Left hindlimb (tissue), 1 donor: ENCODE measurements at places on chromosomes 11 and 22.

GRCh38 chr11:33775832-33776470 lies 1.6 kb upstream of the FBXO3 start:
- no peak for DNase-seq

- peak; percentile 27 for DNase-seq
These were observed 38.6 kb downstream of the IGF2 start for GRCh38 chr11:2100361-2101170.

- DNase-seq, result no peak
These were observed 112.5 kb upstream of the TP53AIP1 start for GRCh38 chr11:129055196-129055595.

DNA sequence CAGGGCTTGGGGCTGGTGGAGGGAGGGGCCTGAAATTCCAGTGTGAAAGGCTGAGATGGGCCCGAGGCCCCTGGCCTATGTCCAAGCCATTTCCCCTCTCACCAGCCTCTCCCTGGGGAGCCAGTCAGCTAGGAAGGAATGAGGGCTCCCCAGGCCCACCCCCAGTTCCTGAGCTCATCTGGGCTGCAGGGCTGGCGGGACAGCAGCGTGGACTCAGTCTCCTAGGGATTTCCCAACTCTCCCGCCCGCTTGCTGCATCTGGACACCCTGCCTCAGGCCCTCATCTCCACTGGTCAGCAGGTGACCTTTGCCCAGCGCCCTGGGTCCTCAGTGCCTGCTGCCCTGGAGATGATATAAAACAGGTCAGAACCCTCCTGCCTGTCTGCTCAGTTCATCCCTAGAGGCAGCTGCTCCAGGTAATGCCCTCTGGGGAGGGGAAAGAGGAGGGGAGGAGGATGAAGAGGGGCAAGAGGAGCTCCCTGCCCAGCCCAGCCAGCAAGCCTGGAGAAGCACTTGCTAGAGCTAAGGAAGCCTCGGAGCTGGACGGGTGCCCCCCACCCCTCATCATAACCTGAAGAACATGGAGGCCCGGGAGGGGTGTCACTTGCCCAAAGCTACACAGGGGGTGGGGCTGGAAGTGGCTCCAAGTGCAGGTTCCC lies at the start of gene APOC3:
APOC3 (plus strand) TSS at position 383 of the 659 bp plus-strand sequence. CDS start 676 bp downstream, outside the sequence.
- DNase-seq, result no peak

- DNase-seq, result no peak
These were observed 252.1 kb downstream of the SBF2 start for GRCh38 chr11:10041748-10042446.

GRCh38 chr11:117814766-117815261 lies 9.7 kb downstream of the FXYD2 start:
- DNase-seq, result peak; percentile 51

- DNase-seq, result peak; percentile 26
These were observed 2.8 kb downstream of the BRSK2 start for GRCh38 chr11:1392561-1392960.

GRCh38 chr11:28269586-28269985 lies 161.4 kb downstream of the METTL15 start:
- no peak for DNase-seq

GRCh38 chr11:28346209-28346608 lies 238.0 kb downstream of the METTL15 start:
- DNase-seq, result no peak

DNA sequence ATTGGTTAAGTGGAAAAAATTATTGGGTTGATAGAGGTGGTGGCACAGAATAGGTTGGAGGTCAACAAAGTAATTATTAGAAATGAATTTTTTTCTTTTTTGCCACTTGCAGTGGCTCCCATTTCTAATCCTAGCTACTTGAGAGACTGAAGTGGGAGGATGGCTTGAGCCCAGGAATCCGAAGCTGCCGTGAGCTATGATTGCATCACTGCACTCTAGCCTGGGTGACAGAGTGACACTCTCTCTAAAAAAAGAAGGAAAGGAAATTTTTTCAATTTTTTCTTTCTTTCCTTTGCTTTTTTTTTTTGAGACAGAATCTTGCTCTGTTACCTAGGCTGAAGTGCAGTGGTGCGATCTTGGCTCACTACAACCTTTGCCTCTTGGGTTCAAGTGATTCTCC lies 2.2 kb upstream of the BCO2 start:
- DNase-seq, result no peak

GRCh38 chr11:10322830-10323792 lies 18.2 kb downstream of the ADM start:
- DNase-seq, result peak; percentile 65

GRCh38 chr11:62010935-62011528 lies 43.6 kb upstream of the FTH1 start:
- DNase-seq, result no peak

DNA sequence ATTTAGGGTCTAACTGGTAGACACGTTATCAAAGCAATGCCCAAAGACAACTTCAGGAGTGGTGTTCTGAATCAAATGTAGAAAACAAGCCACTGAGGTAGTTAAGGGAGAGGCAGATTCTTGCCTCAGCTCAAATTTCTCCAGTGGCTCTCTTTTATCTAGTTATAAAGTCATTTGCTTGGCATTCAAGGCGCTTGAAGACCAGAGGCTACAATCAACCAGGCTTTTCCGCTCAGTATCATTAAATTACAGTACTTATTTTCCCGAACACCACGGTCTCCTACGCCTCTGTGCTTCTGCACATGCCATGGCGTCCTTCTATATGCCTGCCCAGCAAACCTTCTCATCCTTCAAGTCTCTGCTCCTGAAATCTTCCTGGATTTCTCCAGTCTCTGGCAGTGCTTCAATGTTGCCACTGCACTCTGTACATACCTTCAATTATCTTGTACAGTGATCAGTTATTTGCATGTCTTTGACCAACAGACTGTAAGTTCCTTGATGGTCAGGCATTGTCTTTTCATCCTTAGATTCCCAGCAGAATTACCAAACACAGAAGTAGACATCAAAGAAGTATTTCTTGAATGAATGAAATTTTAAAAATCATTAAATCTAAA lies 1.4 kb downstream of the POGLUT3 start:
- no peak for DNase-seq

GRCh38 chr11:64157631-64158394 lies 8.1 kb downstream of the MACROD1 start:
- DNase-seq, result no peak

DNA sequence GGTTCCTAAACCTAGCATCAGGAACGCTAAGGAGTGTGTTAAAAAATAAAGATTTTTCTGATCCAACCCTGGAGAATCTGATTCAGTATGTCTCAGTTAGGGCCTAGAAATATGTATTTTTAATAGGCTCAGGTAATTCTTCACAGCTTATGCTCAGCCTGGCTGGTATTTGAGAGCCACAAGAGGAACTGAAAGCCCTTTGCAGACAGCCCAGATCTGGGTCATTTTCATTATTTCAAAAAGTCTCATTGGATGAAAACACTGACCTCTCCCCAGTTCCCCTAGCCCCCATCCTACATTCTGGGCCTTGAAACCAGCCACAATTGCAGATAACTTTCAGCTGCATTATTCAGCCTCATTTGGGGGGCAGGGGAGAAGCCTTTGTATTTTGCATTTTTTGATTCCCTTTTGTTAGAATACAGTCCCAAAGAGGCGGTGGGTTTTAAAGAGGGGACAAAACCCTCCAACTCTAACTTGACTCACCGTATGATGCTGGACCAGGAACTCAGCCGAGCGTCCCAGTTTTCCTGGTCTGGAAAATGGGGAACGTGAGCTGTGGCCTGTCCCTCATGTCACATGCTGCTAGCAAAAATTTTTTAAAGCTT lies 66.0 kb upstream of the LARGE1 start:
- no peak for DNase-seq

- DNase-seq, result no peak
These were observed 41.9 kb downstream of the BCR start for GRCh38 chr22:23222033-23222792.

DNA sequence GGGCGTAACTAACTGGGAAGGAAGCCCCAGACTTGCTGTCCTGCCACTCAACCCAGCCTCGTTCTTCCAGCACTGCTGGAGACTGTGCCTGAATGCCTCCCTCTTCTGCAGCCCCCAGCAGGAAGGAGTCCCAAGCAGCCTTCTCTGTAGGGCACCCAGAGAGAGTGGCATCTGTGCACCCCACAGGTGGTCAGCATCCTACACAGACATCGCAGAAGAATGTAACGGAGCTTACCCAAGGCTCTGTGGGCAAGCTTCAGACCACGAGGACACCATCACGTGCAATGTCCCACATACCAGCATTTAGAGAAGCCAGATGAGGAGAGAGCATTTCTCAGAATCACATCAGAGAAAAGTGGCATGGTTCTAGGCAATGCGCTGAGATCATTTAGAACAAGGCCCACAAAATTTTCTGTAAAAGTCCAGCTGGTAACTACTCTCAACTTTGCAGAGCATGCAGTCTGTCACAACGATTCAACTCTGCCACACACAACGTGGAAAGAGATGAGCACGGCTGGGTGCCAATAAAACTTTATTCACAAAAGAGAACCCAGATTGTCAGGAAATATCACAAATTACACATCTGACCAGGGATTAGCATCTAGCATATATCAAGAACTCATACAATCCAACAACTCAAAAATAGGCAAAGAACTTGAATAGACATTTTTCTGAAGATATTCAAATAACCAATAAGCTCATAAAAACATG lies 33.4 kb downstream of the SHANK2 start:
- no peak for DNase-seq

DNA sequence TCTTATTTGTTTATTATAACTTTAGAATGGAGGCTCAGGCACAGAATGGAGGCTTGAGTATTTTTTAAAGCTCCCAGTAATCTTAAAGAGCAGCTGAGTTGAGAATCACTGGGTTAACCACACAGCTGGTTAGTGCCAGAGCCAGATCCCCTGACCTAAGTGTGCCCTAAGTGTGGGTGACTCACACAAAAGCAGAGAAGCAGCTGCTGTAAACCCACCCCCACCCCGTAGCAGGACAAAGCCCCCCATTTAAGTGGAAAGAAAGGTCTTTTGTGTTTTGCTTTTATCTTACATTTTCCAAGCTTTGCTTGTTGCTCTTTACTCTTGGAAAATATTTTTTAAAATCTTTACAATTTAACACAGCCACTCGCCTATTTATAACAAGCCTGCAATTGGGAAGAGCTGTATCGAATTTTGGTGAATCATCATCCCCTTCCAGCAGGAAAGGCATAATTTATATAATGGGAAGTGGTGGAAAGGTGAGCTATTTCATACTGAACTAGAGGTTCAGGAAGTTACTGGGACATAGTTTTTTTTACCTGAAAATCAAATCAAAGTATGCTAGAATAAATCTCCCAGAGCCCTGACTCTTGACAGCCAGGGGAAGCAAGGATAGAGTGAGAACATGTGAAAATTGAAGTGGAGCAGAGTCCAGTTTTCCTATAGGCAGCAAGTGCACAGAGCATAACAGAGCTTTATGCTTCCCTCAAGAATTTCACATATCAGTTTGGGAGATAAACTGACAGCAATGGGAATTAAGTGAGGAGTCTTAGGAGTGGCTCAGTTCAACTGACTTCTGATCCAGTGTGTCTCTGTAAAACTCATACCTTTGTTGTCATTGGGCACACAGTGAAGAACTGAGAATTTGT lies 405.7 kb downstream of the AASDHPPT start:
- peak; percentile 59 for DNase-seq

GRCh38 chr11:134022748-134023147 lies 46.1 kb upstream of the JAM3 start:
- DNase-seq, result no peak

DNA sequence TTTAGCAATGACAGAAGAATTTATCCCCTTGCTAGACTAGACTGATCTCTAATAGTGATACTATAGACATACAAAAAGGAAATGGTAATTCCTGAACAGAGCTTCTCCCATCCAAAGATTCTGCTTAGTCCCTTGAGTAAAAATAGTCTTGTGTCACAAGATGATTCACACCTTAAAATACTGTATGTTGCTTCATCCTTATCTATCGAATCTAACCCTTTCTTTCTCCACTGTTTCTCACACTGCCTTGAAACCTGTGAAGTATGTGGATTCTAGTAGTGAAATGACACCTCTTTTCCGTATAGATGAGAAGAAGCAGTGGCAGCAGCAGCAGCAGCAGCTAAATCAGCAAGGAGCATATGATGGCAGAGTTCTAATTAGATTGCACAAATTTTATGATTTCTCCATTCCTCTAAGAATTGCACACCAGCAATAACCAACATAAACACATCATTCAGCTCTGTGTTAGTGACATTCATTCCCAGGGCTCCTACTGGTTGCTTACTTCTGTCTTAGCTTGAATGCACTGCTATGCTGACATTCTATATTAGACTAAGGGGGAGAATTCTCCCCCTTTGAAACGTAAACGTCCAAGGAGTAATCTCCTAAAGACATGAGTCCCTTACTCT lies 14.6 kb downstream of the KCNA4 start:
- no peak for DNase-seq

GRCh38 chr11:69666752-69667536 lies 8.2 kb downstream of the LTO1 start:
- DNase-seq, result no peak

DNA sequence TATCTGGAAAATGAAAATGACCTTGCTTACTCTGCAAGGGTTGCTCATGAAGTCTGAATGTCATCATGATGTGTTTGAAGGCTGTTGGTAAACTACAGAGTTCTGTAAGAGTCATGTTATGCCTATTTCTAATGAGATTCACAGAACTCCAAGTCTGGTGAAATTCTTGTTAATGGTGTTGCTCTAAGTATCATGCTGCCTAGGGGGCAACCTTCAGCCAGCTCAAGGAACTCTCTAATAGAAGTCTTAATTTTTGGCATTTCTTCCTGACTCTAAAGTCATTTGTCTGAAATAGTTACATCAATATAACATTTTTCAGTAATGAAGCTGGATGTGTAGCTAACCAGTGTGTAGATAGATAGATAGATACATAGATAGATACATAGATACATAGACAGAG lies 302.8 kb downstream of the FAT3 start:
- no peak for DNase-seq

GRCh38 chr11:58880625-58881024 lies 36.1 kb upstream of the GLYATL2 start:
- DNase-seq, result no peak

GRCh38 chr22:27372969-27373670 lies 428.4 kb downstream of the MN1 start:
- no peak for DNase-seq

DNA sequence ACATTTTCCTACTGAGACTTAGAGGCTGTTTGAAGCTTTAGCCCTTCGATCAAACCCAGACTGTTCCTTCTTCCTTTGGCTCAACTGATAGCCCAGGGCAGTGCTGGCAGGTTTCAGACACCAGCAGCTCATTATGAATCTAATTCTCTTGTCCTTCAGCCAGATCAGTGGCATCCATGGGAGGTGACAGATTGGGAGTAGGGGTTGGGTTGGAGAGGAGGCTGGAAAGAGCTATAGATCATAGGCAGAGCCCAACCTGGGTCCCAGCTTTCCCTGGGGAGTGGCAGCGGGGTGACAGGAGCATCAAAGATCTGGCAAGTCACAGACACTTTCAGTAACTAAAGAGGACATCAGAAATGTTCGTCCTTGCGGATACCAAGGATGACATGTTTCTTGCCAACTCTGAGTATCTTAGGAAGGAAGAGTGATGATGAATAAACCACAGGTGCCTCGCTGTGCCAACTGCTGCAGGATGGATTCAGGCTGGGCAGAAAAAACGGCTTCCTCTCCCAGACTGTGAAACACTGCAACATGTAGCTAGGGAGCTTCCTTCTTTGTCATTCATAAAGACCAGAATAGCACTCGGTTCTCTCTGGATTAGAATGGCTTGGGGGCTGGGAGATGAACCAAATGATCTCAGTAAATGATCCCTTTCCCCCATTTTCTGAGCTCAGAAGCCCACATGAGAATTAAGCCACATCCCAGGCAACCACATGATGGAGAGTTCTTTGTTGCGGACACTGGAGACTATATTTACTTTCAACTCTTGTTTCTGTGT lies 19.1 kb downstream of the ABCC8 start:
- no peak for DNase-seq
